ENCODE measurements at places on chromosomes 4 and X. TPM values are rescaled to one million over a fixed set of nuclear protein-coding genes. Genes with fewer than 3 reads are reported as not detected.

PLP1 gene
- total RNA-seq, result 49.2 TPM

PNCK gene
- total RNA-seq, result 4.3 TPM

DNA sequence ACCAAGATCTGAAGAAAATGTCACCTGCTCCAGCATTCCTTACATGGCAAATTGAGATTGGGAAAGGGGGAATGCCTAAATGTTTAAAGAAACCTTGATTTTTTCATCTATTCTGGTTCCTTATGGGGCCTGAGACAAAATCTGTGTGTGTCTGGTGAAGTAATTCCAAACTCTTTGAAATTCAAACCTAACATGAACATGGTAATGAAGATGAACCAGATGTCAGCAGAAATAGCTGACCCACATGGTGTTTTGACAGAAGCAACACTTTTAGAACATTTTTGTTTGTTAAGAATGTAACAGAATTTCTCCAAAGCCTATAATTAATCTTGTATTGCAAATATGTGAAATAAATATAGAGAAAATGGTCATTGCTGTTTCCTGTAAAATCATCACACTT, 133.0 kb downstream of the PARM1 start:
- no peak overlapping the region for H3K27ac ChIP-seq
- H3K27me3 ChIP-seq, result no peaks in the 10 kb centered on the region
- H3K36me3 ChIP-seq, result no peaks in the 10 kb centered on the region
- no peak for DNase-seq
- H3K4me3 ChIP-seq, result no peak overlapping the region

GRCh38 chr4:148810461-148810860, 368.2 kb upstream of the NR3C2 start:
- no peak overlapping the region for H3K4me3 ChIP-seq
- H3K4me1 ChIP-seq, result no peaks in the 10 kb centered on the region
- H3K36me3 ChIP-seq, result no peaks in the 10 kb centered on the region
- H3K27ac ChIP-seq, result no peak overlapping the region

GRCh38 chr4:108337923-108338322, 169.2 kb upstream of the LEF1 start:
- peaks cover 5% of the 10 kb centered on the region for H3K4me1 ChIP-seq
- H3K27ac ChIP-seq, result no peak overlapping the region

DNA sequence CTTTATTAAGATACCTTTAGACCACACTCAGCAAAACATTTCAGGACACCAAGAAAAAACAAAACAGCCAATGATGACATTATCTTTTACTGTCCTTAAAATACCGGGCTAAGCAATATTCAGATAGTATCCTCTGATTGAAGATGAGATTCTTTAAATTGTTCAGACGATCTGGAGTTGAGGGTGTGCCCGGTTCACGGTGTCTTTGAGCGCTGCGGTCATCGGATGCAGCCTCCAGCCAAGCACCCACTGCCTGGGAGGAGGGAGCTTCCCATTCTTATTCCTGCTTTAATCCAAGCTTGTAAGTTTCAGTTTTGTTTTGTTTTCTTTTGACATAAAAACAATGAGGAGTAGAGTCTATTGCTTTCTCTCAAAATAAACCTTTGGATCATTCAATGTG, 14.1 kb downstream of the FAM149A start:
- H3K4me1 ChIP-seq, result no peaks in the 10 kb centered on the region
- no peaks in the 10 kb centered on the region for H3K27me3 ChIP-seq
- H3K4me3 ChIP-seq, result no peak overlapping the region
- H3K36me3 ChIP-seq, result no peaks in the 10 kb centered on the region
